ENCODE measurements at places on chromosomes 1 and 21.

- no peaks in the 10 kb centered on the region for H3K4me1 ChIP-seq
- H3K27me3 ChIP-seq: no peaks in the 10 kb centered on the region
- H3K27ac ChIP-seq: no peak overlapping the region
- DNase-seq: no peak
These were observed 12.3 kb downstream of the PSMB2 start for GRCh38 chr1:35629051-35629450.

- H3K27ac ChIP-seq: no peak overlapping the region
- no peak for DNase-seq
- no peaks in the 10 kb centered on the region for H3K27me3 ChIP-seq
- H3K4me3 ChIP-seq: no peak overlapping the region
- H3K36me3 ChIP-seq: no peaks in the 10 kb centered on the region
These were observed 320.0 kb downstream of the CAMTA1 start for GRCh38 chr1:7105269-7105668.

DNA sequence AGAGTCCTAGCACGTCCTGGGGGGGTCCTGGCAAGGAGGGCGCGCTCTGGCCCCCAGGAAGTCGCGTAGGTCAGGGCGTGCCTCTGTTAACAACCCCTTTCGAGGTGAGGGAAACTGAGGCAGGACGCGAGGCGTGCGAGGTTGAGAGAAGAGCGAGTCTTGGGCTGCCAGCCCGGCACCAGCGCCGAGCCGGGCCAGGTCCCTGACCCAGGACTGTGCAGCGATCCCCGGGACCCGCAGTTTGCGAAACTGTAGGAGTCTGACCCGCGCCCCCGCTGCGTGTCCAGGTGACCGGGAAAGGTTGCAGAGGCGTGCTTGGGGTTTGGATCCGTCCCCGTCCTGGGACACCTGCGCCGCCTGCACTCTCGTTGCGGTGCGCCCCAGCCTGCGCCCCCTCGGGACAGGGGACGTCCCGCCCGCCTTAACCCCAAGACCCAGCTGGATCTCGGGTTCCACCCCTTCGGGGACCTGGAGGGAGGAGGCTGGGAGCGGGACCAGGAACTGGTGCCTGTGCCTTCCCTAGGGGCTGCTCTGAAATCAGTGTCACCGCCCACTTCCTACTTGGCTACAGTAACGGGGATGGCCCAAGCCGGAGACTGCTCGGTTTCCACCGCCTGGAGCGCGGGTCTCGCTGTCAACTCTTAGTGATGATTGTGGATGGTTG is 493 bp downstream of the DISC1 start:
- peak overlapping the region; percentile 83 for H3K27ac ChIP-seq
- DNase-seq: peak; percentile 58
- peaks cover 38% of the 10 kb centered on the region for H3K4me1 ChIP-seq

DNA sequence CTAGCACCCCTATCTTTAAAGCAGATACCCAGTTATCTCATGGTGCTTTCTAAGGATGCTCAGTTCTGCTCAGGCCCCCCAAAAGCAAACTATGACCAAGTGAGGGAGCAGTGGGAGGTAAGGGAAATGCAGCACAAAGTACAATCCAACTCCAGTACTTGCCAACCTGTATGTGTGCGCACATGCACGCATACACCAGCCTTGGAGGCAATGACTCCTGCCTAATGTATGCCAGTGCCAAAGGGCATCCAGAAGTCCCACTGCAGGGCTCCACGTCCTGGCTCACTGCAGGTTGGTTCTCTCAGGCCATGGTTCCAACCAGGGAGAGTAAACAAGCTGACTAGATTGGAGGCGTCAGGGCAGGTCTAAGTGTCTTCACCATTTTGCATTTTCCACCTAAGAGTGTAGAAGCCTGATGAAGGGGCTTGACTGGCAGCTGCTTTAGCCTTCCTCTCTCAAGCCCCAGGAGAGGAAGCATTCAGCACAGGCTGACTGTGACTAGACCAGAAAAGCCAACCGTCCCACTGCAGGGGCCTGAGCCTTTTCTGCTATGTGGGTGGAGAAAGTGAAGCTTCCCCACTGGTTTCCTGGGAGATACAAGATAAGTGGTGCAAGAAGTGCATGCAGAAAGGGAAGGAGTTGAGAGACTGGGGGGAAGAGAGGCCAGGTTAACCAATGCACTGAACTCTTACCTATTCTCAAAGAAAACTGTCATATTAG is 7.7 kb downstream of the AMIGO1 start:
- H3K27ac ChIP-seq: peak overlapping the region; percentile 97
- H3K4me1 ChIP-seq: peaks cover 89% of the 10 kb centered on the region
- peak overlapping the region; percentile 76 for H3K4me3 ChIP-seq
- peak; percentile 33 for DNase-seq
- H3K27me3 ChIP-seq: no peaks in the 10 kb centered on the region

- DNase-seq: no peak
- no peak overlapping the region for H3K27ac ChIP-seq
- H3K36me3 ChIP-seq: no peaks in the 10 kb centered on the region
- H3K27me3 ChIP-seq: peaks cover 4% of the 10 kb centered on the region
- H3K4me3 ChIP-seq: no peak overlapping the region
- no peaks in the 10 kb centered on the region for H3K4me1 ChIP-seq
These were observed 11.6 kb upstream of the DNAJC6 start for GRCh38 chr1:65297706-65298105.

DNA sequence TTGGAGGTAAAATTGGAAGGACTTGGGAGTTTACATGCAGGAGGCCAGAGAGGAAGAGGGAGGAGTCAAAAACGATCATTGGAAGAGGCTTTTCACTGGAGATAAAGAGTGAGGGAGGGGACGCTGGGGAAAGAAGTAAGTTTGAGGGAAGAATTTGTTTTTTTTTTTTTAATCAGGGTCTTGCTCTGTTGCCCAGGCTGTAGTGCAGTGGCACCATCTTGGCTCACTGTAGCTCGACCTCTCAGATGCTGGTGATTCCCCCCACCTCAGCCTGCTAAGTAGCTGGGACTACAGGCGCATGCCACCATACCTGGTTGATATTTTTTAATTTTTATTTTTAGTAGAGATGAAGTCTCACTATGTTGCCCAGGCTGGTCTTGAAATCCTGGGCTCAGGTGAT is 1.2 kb upstream of the MROH7 start:
- peaks cover 13% of the 10 kb centered on the region for H3K27me3 ChIP-seq
- no peak overlapping the region for H3K27ac ChIP-seq
- no peaks in the 10 kb centered on the region for H3K36me3 ChIP-seq
- H3K4me3 ChIP-seq: no peak overlapping the region
- no peak for DNase-seq

DNA sequence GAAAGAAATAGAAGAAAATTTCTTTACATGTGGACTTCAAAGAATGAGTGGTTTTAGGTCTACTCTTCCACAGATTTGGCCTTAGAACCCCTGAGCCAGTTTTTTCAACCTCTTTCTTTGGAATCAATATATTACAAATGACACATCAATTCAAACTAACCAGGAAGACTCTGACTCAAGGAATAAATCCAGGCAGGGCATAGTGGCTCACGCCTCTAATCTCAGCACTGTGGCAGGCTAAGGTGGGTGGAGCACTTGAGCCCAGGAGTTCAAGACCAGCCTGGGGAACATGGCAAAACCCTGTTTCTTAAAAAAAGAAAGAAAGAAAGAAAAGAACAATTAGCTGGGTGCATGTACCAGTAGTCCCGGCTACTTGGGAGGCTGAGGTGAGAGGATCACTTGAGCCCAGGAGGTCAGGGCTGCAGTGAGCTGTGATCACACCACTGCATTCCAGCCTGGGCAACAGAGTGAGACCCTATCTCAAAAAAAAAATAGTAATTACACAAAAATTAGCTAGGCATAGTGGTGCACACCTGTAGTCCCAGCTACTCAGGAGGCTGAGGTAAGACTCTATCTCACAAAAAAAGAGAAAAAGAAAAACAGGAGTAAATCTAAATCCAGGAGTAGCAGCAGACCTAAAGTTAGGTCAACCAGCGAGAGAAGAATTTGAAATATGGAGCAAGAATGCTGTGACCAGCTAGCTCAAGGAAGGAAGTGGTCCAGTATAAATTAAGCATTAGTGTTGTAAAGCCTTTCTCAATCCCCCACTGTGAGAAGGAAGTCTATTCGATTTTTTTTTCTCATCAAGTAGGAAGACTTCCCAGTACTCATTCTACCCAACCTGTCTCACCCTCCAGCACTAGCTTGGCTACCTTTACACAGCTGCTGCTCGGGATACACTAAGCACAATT is 1.9 kb downstream of the SORT1 start:
- H3K4me3 ChIP-seq: peak overlapping the region; percentile 70
- no peak overlapping the region for H3K27ac ChIP-seq
- peaks cover 52% of the 10 kb centered on the region for H3K27me3 ChIP-seq

GRCh38 chr1:67590329-67590728 is 94.7 kb upstream of the GADD45A start:
- no peaks in the 10 kb centered on the region for H3K4me1 ChIP-seq
- DNase-seq: no peak
- H3K36me3 ChIP-seq: no peaks in the 10 kb centered on the region
- H3K4me3 ChIP-seq: no peak overlapping the region
- no peak overlapping the region for H3K27ac ChIP-seq

GRCh38 chr1:204714861-204715511 is 29.4 kb upstream of the LRRN2 start:
- peaks cover 6% of the 10 kb centered on the region for H3K4me1 ChIP-seq
- no peak for DNase-seq
- H3K27ac ChIP-seq: no peak overlapping the region
- peaks cover 32% of the 10 kb centered on the region for H3K27me3 ChIP-seq
- H3K36me3 ChIP-seq: no peaks in the 10 kb centered on the region

GRCh38 chr1:22611530-22611947 is 24.9 kb upstream of the C1QA start:
- H3K27me3 ChIP-seq: peaks cover 14% of the 10 kb centered on the region
- peak; percentile 59 for DNase-seq
- no peaks in the 10 kb centered on the region for H3K4me1 ChIP-seq
- H3K36me3 ChIP-seq: no peaks in the 10 kb centered on the region
- no peak overlapping the region for H3K4me3 ChIP-seq

DNA sequence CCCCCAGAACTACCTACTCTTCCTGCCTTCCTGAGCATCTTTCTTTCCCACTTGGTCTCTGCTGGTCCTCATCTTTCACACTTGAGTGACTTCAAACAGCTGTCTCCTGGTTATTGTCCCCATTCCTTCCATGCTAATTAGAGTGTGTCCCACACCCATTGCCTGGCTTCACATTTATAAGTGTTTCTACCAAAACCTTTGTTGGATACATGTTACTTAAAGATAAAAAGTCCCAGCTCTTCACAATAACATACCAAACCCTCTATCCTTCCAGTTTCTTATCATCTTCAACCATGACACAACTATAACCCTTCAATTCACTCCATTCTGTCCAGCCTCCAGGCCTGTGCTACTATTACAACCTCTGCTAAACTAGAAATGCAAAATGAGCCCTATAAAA is 41.0 kb downstream of the VCAM1 start:
- H3K36me3 ChIP-seq: no peaks in the 10 kb centered on the region
- H3K4me3 ChIP-seq: no peak overlapping the region
- H3K27me3 ChIP-seq: peaks cover 12% of the 10 kb centered on the region
- no peaks in the 10 kb centered on the region for H3K4me1 ChIP-seq

DNA sequence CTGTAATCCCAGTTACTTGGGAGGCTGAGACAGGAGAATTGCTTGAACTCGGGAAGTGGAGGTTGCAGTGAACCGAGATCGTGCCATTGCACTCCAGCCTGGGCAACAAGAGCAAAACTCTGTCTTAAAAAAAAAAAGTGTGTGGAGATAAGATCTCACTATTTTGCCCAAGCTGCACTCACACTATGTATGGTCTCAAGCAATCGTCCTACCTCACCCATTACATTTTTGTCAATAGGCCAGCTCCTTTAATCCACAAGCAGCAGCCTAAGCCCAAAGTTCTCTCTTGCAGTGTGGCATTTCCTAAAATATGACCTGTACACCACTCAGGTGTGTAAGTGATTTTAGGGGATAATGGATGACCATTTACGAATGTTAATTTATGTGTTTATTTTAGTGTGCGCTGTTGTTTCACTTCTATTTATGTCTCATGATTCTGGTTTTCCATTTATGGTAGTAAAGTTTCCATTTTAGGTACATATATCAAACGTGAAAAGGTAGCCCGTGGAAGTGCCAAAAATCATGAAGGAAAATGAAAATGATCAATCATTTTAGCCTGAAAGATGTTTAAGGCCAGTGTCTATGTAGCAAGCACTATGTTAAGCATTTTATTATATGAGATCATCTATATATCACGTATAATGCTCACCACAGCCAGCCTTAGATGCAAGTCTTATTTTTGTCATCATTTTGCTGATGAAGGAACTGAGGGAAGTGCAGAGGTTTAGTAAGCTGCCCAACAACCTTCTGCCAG is 5.6 kb downstream of the LCK start:
- no peaks in the 10 kb centered on the region for H3K27me3 ChIP-seq
- H3K4me1 ChIP-seq: peaks cover 45% of the 10 kb centered on the region
- no peak for DNase-seq
- H3K27ac ChIP-seq: peak overlapping the region; percentile 92
- H3K4me3 ChIP-seq: peak overlapping the region; percentile 81

- peak overlapping the region; percentile 94 for H3K4me3 ChIP-seq
- peaks cover 78% of the 10 kb centered on the region for H3K36me3 ChIP-seq
- H3K27me3 ChIP-seq: no peaks in the 10 kb centered on the region
- peak; percentile 87 for DNase-seq
- peak overlapping the region; percentile 98 for H3K27ac ChIP-seq
These were observed 5.1 kb downstream of the ZC3H12A start for GRCh38 chr1:37479255-37480124.

- H3K27me3 ChIP-seq: no peaks in the 10 kb centered on the region
- H3K4me1 ChIP-seq: peaks cover 7% of the 10 kb centered on the region
- H3K27ac ChIP-seq: no peak overlapping the region
- H3K36me3 ChIP-seq: peaks cover 8% of the 10 kb centered on the region
- no peak overlapping the region for H3K4me3 ChIP-seq
These were observed 6.1 kb downstream of the NUP210L start for GRCh38 chr1:154148807-154149206.

GRCh38 chr1:233613252-233614172 is at the start of gene KCNK1:
Gene KCNK1 (plus strand): TSS chr1:233614106. CDS start chr1:233614172, 66 bp downstream.
- peak within 1 kb of the TSS; percentile 44 for H3K27ac ChIP-seq
- no peaks in the 10 kb centered on the region for H3K36me3 ChIP-seq
- peaks cover 3% of the 10 kb centered on the region for H3K4me1 ChIP-seq
- no peak for DNase-seq
- H3K4me3 ChIP-seq: peak within 1 kb of the TSS; percentile 63
- peaks cover 65% of the 10 kb centered on the region for H3K27me3 ChIP-seq

GRCh38 chr21:45800339-45801080 is 157.0 kb downstream of the PCBP3 start:
- DNase-seq: no peak
- H3K27ac ChIP-seq: no peak overlapping the region
- no peaks in the 10 kb centered on the region for H3K36me3 ChIP-seq
- no peak overlapping the region for H3K4me3 ChIP-seq
- no peaks in the 10 kb centered on the region for H3K27me3 ChIP-seq

- no peak overlapping the region for H3K27ac ChIP-seq
- DNase-seq: no peak
- H3K4me1 ChIP-seq: no peaks in the 10 kb centered on the region
These were observed 24.6 kb downstream of the CR1L start for GRCh38 chr1:207669528-207670009.

DNA sequence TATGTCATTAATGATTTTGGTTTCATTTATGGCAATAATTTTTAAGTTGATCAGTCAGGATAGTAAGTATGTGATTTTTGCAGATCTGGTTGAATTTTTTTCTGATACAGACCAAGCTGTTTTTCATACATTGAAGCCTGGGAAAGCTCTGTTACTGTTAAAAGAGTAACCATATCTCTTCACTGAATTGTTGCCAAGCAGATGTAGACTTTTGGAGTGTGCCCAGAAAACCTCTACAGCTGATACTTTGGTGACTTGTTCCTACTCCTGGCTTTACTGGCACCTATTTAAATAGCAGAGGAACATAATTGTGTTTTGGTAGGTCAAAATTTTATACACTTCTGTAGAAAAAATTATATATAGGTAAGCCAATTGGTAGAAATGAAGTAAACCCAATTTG is 49.4 kb downstream of the NFIA start:
- no peak overlapping the region for H3K27ac ChIP-seq
- no peak overlapping the region for H3K4me3 ChIP-seq
- no peaks in the 10 kb centered on the region for H3K36me3 ChIP-seq
- peaks cover 4% of the 10 kb centered on the region for H3K27me3 ChIP-seq
